ENCODE measurements at places on chromosomes 12 and 14. TPM values are rescaled to one million over a fixed set of nuclear protein-coding genes. Genes with fewer than 3 reads are reported as not detected.

Gene SCNN1A
- total RNA-seq = 1.5 TPM

Gene PRORP
- total RNA-seq = 20.4 TPM

Gene SUOX
- 18.3 TPM for total RNA-seq

- H3K27me3 ChIP-seq = no peaks in the 10 kb centered on the region
- H3K27ac ChIP-seq = no peak overlapping the region
- H3K4me1 ChIP-seq = no peaks in the 10 kb centered on the region
- no peak overlapping the region for H3K4me3 ChIP-seq
- no peaks in the 10 kb centered on the region for H3K36me3 ChIP-seq
- DNase-seq = no peak
Observed at GRCh38 chr12:111269718-111270117, 99.2 kb downstream of the PHETA1 start.

DNA sequence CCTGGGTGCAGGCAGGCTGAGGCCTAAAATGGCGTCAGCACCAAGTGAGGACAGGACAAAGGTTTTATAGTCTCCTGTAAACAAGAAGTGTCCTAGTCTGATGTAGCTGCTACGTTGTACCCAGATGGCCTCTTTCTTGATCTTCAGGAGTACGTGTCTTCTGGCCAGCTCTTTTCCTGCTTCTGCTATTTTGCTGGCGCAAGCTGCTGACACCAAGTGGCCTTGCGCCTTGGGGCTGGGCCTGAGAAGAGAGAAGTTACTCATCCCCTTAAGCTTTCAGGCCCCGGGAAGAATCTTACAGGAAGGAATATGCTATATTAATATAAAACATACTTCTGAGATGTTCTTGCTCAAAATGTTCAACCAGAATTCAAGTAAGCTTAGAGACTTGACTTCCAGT lies 605.2 kb downstream of the GALC start:
- no peaks in the 10 kb centered on the region for H3K4me1 ChIP-seq
- no peaks in the 10 kb centered on the region for H3K36me3 ChIP-seq
- H3K27ac ChIP-seq = no peak overlapping the region
- DNase-seq = no peak

DNA sequence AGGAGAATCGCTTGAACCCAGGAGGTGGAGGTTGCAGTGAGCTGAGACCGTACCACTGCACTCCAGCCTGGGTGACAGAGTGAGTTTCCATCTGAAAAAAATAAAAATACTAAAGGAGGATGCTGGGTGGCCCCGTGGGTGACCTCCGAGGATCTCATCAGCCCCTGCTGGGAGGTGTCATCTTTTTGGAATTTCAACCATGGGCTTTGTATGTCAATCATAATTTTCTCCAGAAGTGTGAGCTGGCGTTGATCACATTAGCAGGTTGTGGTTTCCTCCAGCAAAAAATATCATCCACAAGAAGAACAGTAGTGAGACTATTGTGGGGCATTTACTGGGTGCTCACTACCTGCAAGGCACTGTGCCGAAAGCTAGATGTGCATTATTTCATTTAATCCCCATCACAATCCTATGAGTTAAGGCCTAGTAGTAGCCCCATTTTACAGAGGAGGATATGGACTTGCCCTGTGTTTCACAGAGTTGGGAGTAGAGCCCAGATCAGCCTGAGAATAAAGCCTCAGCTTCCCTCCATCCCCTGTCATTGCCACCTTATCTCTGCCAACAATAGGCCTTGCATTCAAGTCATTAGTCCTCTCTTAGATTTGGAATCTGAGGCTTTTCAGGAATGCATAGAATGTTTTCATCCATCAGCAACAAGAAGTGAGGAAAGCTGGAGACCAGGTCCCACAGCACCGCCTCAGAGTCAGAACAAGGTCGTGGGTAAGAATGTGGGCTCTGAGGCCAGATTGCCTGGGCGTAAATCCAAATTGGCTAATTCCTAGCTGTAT lies 39.8 kb downstream of the SVOP start:
- no peaks in the 10 kb centered on the region for H3K4me1 ChIP-seq
- H3K27ac ChIP-seq = no peak overlapping the region
- no peaks in the 10 kb centered on the region for H3K36me3 ChIP-seq
- DNase-seq = no peak
- no peak overlapping the region for H3K4me3 ChIP-seq

GRCh38 chr12:122724641-122725243 lies 5.9 kb downstream of the HCAR1 start:
- no peaks in the 10 kb centered on the region for H3K36me3 ChIP-seq
- no peaks in the 10 kb centered on the region for H3K4me1 ChIP-seq

All from aorta (tissue), 5 donors.